ENCODE measurements at places on chromosomes 3 and 15.
A peak's percentile ranks its signal among the peaks of the same experiment; 100 is the strongest.

- DNase-seq, result no peak
These were observed 1.0 kb downstream of the CPNE9 start for GRCh38 chr3:9704347-9705322.

GRCh38 chr3:77464111-77464688, 424.3 kb downstream of the ROBO2 start:
- no peak for DNase-seq

DNA sequence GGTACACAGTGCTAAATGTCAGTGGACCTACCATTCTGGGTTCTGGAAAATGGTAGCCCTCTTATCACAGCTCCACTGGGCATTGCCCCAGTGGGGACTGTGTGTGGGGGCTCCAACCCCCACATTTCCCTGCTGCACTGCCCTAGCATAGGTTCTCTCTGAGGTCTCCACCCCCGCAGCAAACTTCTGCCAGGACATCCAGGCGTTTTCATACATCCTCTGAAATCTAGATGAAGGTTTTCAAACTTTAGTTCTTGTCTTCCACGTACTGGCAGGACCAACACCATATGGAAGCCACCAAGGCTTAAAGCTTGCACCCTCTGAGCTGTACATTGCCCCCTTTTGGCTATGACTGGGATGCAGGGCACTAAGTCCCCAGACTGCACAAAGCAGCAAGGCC, 788.2 kb upstream of the ALCAM start:
- no peak for DNase-seq

DNA sequence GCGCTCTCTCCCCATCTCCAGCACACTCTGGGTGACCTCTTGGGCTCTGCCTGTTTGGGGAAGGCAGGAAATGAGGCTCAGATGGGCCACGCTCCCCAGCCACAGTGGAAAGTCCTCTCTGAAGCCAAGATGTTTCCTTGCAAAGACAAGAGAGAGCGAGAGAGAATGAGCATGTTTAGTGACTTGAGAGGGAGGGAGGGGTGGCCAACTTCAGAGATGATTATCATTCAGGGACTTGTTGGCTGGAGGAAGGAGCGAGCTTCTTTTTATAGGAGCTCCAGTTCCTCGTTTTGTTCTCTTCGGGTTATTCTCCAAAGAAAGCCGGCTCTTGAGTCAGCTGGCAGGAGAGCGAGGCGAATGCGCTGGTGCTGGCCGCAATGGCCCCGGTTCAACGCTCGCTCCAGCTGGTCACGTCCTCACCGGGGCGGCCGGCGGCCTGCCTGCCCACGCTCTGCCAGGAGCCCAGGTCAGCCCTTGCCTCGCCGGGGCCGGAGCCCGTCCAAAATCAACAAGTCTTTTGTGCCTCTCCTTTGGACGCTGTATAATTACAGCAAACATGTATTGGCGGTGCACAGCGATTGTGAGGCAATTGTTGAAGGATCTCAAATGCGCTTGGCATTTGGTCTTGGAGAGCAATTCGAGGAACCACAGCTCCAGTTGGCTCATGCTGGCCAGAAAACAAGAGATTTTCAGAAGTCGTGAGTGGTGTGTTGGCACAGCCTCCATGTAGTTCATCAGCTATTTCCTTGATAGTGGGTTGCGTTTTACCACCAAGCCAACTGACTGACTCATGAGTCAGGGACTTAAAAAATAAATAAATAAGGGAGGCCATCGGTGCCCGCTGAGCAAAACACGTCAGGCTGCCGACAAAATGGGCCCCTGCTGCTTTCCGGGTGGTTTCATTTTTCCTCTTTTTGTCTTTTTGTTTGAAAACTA, 288.6 kb downstream of the UACA start:
- DNase-seq, result peak; percentile 94

DNA sequence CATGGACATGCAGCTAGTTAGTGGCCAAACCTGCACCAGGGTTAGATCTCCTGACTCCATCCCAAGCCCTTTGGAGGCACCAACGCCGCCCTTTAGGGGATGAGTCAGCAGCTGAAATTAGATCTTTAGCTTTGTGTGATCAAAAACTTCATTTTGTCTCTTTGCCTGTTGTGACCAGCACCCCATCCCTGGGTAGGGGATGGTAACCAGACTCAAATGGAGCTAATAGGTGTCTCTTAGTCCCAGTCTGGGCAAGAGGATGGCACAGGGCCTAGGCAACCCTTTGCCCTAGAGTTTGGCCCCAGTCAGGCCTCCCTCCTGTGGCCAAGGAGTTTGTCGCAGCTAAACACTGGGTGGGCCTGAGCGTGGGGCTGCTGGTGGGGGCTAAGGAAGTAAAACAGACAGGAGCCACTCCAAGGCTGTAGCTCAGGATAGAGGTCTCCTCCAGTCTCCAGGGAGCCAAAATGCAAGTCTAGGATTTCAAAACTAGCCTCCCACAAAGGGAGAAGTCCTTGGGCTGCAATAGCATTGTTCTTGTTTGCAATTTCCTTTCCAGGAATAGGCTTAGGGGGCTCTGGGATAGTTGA, 105.1 kb downstream of the CPN2 start:
- DNase-seq, result no peak

GRCh38 chr15:74888716-74889115, 1.1 kb upstream of the MPI start:
- no peak for DNase-seq

DNA sequence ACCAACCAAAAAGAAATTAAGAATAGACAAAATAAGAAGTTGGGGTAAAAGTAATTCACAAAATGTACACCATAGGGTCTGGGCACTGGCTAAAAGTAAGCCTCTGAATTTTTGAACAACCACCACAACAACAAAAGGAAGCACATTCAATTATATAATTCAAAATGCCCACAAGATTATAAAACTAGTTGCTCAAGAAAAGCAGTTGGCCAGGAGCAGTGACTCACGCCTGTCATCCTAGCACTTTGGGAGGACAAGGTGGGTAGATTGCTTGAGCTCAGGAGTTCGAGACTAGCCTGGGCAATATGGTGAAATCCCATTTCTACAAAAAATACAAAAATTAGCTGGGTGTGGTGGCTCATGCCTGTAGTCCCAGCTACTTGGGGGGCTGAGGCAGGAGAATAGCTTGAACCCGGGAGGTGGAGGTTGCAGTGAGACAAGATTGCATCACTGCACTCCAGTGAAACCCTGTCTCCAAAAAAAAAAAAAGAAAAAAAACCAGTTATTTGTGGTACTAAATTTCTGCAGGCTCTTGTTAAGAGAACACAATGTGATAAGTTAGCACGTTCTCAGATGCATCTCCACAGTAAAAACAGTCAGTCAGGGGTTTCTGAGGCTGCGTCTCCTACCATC, 6.6 kb upstream of the ATP11B start:
- no peak for DNase-seq

DNA sequence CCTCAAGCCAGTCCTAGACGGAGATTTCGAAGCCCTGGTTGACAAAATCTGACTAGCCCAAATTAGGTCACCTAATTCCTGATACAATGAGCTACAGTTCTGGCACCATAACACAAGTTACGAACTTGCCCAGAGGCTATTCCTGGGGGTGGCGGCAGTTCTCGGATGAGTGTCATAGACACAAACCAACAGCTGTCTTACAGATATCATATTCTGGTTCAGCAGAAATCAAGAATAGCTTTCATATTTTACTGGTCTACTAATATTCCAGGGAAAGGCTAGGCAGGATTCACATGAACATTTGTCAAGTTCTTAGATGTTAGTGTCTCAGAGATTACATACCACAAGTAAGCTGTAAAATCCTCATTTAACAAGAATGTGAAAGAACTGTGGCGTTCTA, 8.8 kb downstream of the ANAPC13 start:
- no peak for DNase-seq

GRCh38 chr3:13257666-13258065, 162.5 kb downstream of the NUP210 start:
- no peak for DNase-seq

GRCh38 chr3:157512534-157512933, 9.3 kb upstream of the VEPH1 start:
- DNase-seq, result no peak

DNA sequence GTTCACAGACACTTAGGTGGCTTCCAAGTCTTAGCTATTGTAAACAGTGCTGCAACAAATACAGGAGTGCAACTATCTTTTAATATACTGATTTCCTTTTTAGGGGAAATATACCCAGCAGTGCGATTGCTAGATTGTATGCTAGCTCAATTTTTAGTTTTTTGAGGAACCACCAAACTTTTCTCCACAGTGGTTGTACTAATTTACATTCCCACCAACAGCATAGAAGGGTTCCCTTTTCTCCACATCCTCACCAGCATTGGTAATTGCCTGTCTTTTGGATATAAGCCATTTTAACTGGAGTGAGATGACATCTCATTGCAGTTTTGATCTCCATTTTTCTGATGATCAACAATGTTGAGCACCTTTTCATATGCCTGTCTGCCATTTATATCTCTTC, 58.9 kb downstream of the ZNF148 start:
- no peak for DNase-seq

- no peak for DNase-seq
These were observed 147.8 kb downstream of the LRRC28 start for GRCh38 chr15:99399061-99399460.

GRCh38 chr15:27342991-27343390, 372.0 kb downstream of the GABRG3 start:
- no peak for DNase-seq

Data from coronary artery (tissue), 2 donors.